ENCODE measurements at places on chromosomes 2 and 18. TPM values are rescaled to one million over a fixed set of nuclear protein-coding genes. Genes with fewer than 3 reads are reported as not detected.

ANKRD62 gene
- total RNA-seq = not detected

GPR75 gene
- 1.3 TPM for total RNA-seq

RAB6D gene
- not detected for total RNA-seq

DNAJC5G gene
- not detected for total RNA-seq

DTNA gene
- total RNA-seq = 17.5 TPM

TRIP12 gene
- total RNA-seq = 254 TPM
